ENCODE measurements at places on chromosomes 1 and 21.

DNA sequence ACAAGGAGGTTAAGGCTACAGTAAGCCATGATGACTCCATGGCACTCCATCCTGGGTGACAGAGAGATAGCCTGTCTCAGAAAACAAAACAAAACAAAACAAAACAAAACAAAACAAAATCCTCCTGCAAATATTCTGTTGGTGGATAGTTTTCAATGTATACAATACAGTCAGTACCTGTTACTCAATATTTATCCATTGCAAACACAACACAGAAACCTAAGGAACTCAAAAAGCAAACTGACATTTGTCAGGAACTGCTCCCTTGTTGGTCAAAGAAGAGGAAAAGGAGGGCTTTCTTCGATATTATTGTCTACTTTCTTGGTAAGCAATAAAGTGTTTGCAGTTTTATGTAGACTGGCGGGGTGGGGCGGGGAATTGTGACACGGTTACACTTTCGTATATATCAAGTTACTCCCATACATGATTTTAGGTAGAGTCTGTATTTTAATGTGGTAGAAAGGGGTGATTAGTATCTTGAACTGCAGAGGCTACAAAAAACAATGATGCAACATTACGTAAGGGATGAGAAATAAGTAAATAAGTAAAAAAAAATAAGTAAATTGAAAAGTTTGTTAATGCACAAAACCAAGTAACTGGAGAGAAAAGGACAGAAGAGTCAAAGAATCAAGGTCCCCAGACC, 31.8 kb downstream of the APP start:
- DNase-seq, result no peak

DNA sequence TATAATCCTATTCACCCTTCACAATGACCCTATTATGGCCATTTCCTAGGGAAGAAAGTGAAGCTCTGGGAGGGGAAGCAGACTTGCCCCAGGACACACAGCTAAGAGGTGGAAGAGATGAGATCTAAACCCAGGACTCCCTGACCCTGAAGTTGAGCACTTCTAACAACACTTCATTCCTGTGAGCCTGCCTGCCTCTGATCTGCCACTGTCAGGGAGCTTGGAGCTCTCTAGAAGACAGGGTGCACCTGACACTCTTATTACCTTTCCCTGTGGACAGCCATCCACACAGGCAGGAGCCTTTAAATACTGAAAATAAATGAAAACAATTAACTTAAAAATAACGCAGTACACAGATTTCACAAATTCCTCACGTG, 599 bp downstream of the MKNK1 start:
- no peak for DNase-seq

DNA sequence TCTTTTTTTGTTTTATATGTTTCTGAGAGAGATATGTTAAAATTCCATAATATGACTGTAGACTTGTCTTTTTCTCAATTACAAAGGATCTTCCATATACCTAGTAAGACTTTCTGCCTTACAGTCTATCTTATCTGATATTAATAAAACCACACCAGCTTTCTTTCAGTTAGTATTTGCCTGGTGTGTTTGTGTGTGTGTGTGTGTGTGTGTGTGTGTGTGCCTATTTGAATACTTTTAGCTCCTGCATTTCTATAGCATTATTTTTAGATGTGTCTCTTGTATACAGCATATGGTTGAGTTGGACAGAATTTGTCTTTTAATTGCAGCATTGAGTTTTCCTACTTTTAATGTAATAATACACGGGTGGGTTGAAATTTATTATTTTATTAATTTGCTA, 27.5 kb downstream of the ST6GALNAC3 start:
- DNase-seq, result no peak

GRCh38 chr1:43573066-43573800, 42.5 kb downstream of the PTPRF start:
- no peak for DNase-seq

GRCh38 chr1:246825557-246826175, 101.5 kb downstream of the SCCPDH start:
- no peak for DNase-seq

GRCh38 chr1:25772692-25773245, 27.2 kb upstream of the SELENON start:
- DNase-seq, result no peak

GRCh38 chr1:182249201-182249676, 142.4 kb downstream of the GLUL start:
- peak; percentile 12 for DNase-seq

GRCh38 chr1:3536420-3537195, 74.7 kb downstream of the MEGF6 start:
- no peak for DNase-seq

- DNase-seq, result no peak
Measured at GRCh38 chr1:27787895-27788294, 14.9 kb downstream of the STX12 start.

GRCh38 chr1:201191653-201192260, 1.1 kb downstream of the IGFN1 start:
- peak; percentile 25 for DNase-seq

- DNase-seq, result no peak
Measured at GRCh38 chr1:220966881-220967611, 87.8 kb downstream of the HLX start.

GRCh38 chr1:45356186-45356585, 15.9 kb upstream of the MUTYH start:
- DNase-seq, result no peak

DNA sequence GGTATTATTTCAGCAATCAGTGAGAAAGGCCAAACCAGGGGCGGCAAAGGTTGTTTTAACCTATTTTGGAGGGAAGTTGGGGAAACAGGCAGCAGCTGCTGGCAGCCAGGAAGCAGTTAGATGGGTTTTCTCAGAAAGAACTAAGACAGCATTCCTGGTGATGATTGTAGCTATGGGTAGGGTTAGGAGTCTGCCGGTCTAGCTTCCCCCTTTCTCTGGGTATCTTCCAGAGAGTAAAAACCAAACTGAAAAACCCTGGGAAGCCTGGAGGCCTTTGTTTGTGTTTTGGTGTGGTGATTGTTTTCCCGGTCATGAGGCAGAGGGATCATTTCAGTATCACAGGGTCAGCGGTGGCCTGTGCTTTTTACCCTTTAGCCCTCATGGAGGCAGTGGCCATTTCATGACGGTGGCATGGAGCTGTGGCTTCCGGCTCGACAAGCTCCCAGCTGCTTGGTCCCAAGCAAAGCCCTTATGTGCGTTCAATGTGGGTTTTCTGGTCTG, 19.5 kb upstream of the TNFRSF1B start:
- DNase-seq, result no peak

DNA sequence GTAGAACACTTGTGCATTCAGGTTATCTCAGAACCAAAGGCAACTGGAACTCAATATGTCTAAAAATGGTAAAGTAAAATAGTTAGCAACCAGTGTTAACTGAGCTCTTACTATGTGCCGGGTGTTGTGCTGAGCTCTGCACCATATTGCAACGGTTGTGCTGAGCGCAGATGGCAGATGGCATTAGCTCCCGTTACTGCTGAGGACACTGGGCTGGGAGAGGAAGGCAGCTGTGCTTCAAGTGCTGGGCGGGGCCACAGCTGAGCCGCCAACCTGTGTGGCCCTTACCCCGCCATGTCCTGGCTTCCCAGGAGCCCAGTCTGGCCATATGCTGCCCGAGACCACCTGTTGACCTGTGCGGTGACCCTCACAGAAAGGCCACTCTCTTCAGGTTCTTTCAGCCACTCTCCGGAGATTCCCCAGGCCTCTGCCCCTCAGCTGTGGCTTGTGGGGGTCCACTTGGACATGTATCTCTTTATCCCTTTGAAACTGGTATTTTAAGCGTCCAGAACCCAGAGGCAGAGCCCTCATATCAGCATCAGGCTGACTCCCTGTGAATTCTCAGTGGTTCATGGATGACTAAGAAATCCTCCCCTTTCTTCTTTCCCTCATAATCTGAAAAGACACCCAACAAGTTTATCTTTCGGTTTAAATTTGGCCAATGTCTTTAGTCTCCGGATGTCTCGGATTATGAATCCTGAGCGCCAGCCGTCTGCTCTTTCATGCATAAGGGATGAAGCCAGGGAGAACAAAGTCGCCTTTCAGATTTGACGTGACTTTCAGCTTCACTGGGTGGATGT, 26.4 kb downstream of the LDLRAP1 start:
- DNase-seq, result no peak

DNA sequence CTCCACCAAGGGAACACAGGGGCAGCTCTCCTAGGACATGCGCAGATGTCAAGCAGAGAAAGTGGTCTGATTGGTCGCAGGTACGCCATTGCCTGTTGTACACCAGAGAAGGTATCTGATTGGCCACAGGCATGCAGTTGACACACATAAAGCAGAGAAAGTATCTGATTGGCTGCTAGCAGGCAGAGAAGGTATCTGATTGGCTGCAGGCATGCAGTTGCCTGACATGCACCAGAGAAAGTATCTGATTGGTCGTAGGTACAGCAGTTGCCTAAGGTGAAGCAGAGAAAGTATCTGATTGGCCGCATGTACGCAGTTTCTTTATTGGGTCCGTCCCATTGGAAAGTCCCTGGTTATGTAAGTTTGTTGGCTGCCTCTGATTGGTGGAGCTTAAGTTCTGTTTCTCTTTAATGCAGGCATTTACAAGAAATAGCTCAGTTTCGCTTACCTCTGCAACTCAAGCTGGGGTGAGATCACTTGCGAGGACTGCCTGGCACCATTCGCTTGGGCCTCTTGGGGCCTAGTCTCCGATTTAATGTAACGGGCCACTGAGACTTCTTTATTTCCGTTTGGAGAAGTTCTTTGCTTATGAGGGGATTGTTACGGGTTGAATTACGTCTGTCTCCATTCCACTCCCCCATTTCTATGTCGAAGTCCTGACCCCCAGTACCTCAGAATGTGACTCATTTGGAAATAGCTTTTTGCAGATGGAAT, 74.2 kb downstream of the SIK1 start:
- no peak for DNase-seq

DNA sequence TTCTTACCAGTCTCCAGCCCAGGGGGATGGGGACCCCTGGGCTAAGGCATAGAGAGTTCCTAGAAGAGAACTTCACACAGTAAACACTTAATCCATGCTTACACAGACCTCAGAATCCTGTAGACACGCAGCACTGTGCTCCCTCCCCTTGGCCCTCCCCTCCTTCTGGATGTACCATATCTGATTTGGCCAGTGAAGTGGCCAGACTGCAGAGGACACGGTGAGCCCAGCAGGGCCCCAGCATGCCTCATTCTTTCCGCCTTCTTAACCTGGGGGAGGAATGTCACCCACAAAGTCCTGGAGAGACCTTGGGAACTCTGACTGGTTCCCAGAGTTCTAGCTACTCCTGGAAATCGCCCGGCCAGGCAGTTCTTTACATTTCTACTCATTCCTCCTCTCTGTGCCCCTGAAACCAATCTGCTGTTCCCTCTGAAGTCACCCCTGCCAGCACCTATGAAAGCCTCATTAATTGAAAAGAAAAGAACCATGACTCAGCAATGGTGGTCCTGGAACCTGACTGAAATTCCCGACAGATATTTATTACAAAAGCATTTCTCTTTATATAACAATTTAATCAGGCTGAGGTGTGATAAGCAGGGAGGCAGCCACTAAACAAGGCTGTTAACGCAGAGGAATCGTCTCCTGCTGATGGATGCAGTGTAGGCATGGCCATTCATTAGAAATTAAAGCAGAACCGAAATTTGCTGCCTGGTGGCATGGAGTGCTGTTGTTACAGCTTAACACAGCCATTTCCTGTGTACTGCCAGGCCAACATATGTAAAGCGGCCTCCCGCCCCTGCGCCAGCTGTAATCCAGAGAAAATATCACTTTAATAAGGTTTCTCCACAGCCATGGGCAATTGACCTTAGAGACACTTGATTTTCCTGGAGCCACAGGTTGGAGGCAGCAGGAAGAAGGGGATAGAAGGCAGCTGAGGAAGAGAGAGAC, 74.6 kb upstream of the KCND3 start:
- no peak for DNase-seq

- DNase-seq, result no peak
Measured at GRCh38 chr1:207407655-207408260, 46.4 kb upstream of the CR2 start.

- DNase-seq, result no peak
Measured at GRCh38 chr1:24018611-24019580, 38.8 kb upstream of the SRSF10 start.

DNA sequence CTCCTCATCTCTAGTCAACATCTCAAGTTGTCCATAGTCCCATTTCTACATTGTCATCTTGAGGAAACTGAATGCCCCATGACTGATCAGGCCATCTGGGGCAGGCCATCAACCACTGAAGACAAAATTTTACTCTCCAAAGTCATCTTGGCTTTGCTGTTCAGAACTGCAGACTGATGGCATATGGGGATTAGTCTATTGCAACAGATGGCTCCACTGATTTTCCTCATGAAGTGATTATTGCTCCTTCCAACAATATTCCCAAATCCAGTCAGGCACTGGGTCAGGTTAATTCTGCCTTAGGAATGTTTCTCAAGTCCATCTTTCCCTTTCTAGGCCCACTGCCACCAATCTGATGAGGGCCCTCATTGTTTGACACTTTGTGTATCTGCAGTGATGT, 101.7 kb downstream of the ESRRG start:
- DNase-seq, result no peak

DNA sequence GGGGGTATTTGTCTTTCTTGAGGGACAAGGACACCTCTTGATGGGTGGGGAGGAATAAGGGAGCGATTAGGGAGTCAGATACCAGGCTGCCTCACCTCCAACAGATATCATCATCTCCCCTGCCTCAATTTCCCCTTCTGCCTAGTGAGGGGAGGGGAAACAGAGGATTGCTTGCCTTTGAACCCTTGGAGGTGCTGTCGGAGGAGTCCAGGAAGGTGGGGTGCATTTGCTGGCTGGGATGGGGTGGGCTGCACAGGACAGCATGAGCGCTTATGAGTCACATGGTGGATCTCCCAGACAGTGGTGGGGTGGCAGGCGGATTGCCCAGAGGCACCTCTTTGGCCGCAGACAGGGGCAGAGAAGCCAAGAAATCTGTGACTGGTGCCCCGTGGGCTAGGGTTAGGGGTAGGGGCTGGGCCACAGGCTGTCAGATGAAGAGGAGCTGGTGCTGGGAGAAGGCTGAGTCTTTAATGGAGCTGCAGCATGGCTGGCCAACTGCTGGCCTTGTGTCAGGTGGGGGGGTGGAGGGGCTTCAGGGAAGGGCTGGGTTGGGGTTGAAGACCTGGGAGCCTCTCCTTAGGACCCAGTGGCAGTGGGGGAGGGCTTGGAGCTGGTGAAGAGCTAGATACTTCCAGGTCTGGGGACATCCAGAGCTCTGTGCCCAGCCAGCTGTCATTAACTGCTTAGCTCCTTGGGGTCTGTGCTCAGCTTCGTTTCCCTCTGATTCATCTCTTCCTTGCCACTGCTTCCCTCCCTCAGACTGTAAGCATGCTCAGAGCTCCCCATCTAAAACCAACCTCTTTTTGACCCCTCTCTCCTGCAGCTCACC, 7.0 kb upstream of the ADORA1 start:
- DNase-seq, result no peak
